T-cell (primary cell): ENCODE measurements at places on chromosomes 3 and 15. TPM values are rescaled to one million over a fixed set of nuclear protein-coding genes. Genes with fewer than 3 reads are reported as not detected.

GUCA1C gene
- not detected for total RNA-seq

CEP97 gene
- 9.9 TPM for total RNA-seq

THRB gene
- 0.29 TPM for total RNA-seq

RABL3 gene
- total RNA-seq = 25.0 TPM

CLK3 gene
- total RNA-seq = 258 TPM

GABRB3 gene
- 0.54 TPM for total RNA-seq

RAB7A gene
- total RNA-seq = 134 TPM

MED12L gene
- total RNA-seq = 0.66 TPM

IL20RB gene
- total RNA-seq = 2.0 TPM

MGLL gene
- total RNA-seq = 1.4 TPM

MEX3B gene
- total RNA-seq = 2.8 TPM
